ENCODE measurements at places on chromosomes 4 and X.

DNA sequence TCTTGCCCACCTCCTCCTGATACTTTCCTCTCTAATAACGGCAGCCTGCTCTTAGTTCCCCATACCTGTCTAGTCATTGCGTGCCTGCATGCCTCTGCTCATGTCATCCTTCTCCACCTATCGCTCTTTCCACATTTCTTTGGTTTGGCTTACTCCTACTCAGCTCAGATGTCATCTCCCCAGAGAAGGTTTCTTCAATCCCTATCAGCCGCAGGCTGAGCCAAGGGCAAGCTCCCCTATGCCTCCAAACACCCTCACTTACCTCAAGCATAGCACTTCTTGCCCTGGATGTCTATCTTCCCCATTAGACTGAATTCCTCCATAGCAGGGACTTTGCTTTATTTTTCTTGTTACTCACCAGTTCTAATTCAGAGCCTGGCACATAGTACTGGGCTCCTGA, 26.6 kb downstream of the FRMD7 start:
- H3K36me3 ChIP-seq: no peaks in the 10 kb centered on the region
- H3K27me3 ChIP-seq: peaks cover 12% of the 10 kb centered on the region
- no peak overlapping the region for H3K27ac ChIP-seq
- H3K4me3 ChIP-seq: no peak overlapping the region

DNA sequence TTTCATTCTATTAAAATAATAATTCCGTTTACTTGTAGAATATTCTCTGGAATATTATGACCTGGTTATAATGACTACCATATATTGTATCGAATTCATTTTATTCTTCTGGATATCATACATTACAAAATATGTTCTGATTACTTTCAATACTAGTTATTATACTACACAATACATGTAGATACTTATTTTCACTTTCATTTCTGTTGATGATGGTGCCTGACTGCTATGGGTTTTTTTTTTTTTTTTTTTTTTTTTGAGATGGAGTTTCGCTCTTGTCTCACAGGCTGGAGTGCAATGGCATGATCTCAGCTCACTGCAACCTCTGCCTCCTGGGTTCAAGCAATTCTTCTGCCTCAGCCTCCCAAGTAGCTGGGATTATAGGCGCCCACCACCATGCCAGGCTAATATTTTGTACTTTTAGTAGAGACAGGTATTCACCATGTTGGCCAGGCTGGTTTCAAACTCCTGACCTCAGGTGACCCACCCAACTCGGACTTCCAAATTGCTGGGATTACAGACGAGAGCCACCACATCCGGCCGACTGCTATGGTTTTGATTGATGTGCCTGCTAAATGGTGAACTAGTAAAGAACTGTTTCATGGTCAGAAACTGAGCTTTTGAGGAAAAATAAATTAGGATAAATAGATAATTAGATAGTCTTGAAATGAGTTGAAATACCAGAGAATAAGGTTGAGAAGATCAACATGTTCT, 39.5 kb downstream of the PCDH10 start:
- H3K27ac ChIP-seq: no peak overlapping the region
- H3K4me3 ChIP-seq: no peak overlapping the region
- no peaks in the 10 kb centered on the region for H3K4me1 ChIP-seq
- no peaks in the 10 kb centered on the region for H3K27me3 ChIP-seq
- H3K36me3 ChIP-seq: no peaks in the 10 kb centered on the region

- peaks cover 6% of the 10 kb centered on the region for H3K27me3 ChIP-seq
- H3K36me3 ChIP-seq: no peaks in the 10 kb centered on the region
- no peak overlapping the region for H3K27ac ChIP-seq
These were observed 876 bp upstream of the TACR3 start for GRCh38 chr4:103720661-103721060.

DNA sequence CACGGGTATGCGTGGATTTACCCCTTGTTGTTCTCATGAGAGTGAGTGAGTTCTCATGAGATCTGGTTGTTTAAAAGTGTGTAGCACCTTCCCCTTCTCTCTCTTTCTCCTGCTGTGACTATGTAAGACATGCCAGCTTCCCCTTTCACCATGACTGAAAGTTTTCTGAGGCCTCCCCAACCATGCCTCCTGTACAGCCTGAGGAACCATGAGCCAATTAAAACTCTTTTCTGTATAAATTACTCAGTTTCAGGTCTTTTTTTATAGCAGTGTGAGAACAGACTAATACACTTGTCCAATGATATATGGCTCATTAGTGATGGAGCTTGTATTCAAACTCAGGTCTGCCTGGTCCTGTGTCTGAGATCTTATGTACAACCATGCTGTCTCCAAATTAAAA, 28.5 kb upstream of the RTL3 start:
- H3K27ac ChIP-seq: no peak overlapping the region
- no peaks in the 10 kb centered on the region for H3K4me1 ChIP-seq
- no peaks in the 10 kb centered on the region for H3K27me3 ChIP-seq
- DNase-seq: no peak
- no peaks in the 10 kb centered on the region for H3K36me3 ChIP-seq
- no peak overlapping the region for H3K4me3 ChIP-seq

DNA sequence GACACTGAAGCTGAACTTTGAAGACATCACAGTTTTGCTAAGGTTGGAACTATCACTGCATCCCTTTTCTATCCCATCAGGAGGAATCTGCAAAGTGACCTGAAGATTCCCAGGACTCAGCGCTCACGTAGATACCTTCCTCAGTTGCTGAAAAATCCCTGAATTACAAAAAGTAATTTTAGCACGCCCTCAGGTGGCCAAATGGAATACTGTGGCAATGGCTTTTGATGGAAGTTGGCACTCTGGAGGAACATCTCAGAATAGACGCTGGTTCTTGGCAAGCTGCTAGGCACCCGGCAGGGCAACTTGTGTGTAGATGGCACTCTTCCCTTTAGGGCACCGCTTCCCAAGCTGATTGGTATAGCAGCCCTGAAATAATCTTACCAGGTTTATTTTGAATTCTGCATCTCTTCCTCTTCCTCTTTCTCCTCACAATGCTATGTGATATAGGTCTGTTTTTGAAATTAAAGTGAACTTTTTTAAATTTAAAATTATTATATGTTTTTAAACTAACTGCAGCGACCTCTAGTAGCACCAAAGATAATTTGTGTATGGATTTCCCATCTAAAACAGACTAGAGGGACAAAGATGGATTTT, 16.3 kb upstream of the ESX1 start:
- no peak overlapping the region for H3K27ac ChIP-seq
- no peaks in the 10 kb centered on the region for H3K4me1 ChIP-seq
- H3K27me3 ChIP-seq: peaks cover 19% of the 10 kb centered on the region
- peak overlapping the region; percentile 26 for H3K4me3 ChIP-seq

DNA sequence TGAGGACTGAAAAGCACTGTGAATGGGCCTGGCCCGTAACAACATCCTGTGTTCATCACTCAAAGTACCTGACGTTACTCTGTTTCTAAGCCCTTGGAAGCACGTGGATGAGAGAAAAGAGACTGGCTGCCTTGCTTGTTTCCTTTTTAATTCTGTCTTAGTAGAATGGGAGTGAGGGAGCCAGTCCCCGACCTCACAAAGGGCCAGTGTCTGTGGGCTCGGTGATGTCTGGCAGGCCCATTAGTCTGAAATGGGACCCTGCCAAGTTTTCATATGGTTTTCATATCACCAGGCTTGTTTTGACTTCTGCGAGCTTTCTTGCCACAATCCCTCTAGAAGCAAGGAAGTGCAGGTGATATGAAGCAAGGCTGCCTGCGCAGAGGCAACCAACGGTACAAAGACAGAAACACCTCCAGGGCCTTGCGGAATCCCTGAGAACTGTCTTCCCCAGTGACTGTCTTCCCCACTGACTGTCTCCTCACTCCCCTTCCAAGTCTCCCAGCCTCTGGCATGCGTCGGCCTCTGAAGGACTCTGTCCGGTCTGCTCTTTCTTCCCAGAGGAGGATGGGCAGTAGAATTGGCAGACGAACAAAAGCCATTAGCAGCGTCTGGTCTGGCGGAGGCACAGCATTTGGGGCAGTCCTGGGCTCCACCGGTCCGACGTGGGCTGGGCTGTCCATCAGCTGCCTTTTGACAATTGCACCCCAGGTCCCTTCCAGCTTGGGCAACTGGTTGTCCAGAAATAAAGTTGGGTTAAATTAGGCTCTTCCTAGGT, 20.2 kb upstream of the RASL11B start:
- no peaks in the 10 kb centered on the region for H3K36me3 ChIP-seq
- no peak for DNase-seq
- H3K4me3 ChIP-seq: no peak overlapping the region
- H3K27ac ChIP-seq: no peak overlapping the region
- H3K4me1 ChIP-seq: peaks cover 28% of the 10 kb centered on the region

DNA sequence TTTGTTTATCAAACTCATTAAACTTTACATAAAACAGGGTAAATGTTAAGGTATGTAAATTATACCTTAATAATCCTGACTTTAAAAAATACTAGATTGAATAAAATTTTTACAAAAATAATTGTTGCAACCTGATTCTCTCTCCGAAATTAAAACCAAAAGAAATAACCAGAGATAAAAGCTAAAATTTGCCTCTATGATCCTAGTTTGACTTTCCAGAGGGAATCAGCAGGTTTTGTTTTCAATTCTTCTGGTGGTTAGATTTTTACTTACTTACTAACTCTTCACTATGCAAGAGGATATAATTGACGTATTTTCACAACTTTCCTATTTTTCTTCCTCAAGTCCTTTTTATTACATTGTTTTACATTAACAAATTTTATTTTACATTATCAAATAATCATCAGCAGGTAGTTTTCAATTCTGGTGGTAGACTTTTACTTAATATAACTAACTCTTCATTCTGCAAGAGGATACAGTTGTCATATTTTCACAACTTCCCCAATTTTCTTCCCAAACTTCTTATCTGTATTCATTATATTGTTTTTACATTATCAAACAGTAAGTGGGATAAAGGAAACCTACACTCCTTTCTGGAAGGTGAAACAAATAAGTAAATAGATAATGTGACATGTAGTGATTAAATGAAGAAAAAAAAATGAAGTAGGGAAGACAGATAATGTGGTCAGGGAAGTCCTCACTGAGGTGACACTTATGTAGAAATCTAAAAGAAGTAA, 52.2 kb downstream of the TBCK start:
- no peaks in the 10 kb centered on the region for H3K36me3 ChIP-seq
- H3K4me3 ChIP-seq: no peak overlapping the region
- DNase-seq: no peak

DNA sequence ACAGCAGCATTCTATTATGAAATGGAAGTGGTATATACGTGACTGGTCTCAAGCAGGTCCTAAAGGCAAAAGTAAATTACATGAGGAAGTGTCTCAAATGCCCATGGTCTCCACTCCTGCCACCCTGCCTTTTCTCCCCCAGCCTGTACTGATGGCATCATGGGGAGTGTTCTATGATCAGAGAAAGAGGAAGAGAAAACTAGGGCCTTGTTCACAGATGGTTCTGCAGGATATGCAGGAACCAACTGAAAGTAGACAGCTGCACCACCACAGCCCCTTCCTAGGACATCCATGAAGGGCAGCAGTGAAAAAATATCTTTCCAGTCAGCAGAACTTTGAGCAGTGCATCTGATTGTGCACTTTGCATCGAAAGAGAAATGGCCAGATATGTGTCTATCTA, 901.5 kb downstream of the ARAP2 start:
- H3K27ac ChIP-seq: no peak overlapping the region
- H3K4me1 ChIP-seq: no peaks in the 10 kb centered on the region
- no peaks in the 10 kb centered on the region for H3K27me3 ChIP-seq
- no peaks in the 10 kb centered on the region for H3K36me3 ChIP-seq
- no peak overlapping the region for H3K4me3 ChIP-seq
- no peak for DNase-seq

DNA sequence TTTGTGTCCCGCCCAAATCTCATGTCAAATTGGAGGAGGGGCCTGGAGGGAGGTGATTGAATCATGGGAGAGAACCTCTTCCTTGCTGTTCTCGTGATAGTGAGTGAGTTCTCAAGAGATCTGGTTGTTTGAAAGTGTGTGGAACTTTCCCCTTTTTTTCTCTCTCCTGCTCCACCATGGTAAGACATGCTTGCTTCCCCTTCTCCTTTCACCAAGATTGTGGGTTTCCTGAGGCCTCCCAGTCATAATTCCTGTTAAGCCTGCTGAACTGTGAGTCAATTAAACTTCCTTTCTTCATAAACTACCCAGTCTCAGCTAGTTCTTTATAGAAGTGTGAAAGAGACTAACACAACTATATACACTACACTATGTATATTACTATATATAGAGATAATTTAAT, 697.8 kb upstream of the HS3ST1 start:
- H3K27me3 ChIP-seq: no peaks in the 10 kb centered on the region
- no peak for DNase-seq
- no peaks in the 10 kb centered on the region for H3K36me3 ChIP-seq
- H3K27ac ChIP-seq: no peak overlapping the region

DNA sequence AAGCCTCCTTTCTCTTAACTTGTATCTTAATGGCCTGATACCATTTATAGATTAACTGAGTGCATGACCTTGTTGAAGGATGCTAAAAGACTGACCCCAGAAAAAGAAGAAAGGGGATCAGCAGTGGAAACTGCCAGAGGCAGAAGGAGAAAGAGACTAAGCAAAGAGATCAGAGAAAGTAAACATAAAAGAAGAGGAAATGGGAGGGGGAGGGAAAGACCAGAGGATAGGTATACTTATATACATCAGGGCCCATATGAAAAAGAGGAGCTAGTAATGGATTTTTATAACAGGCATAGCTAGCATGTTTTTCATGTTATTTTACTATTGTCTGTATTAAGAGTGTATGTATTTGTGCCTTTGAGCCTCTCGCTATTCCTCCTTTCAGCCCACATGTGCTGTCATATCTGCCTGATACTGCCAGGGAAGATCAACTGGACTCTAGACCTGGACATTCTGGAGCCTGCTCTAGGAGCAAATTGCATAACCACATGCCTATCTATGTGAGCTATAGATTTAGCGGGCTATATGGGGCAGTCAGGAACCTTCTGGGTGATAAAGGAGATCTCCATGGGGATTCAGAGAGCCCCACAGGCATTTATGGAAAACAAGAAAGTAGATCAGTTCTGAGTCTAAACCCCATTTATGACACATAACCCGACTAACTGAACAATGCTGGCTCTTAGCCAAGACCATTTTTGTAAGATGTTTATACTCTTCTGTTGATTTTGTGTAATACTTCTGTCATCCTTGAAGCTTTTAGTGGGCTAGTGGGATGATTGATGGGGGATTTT, 13.4 kb upstream of the SNX12 start:
- no peaks in the 10 kb centered on the region for H3K36me3 ChIP-seq
- H3K4me1 ChIP-seq: no peaks in the 10 kb centered on the region
- DNase-seq: no peak
- H3K4me3 ChIP-seq: no peak overlapping the region
- no peak overlapping the region for H3K27ac ChIP-seq
